Caco-2 (cell line): ENCODE measurements at places on chromosomes 16 and 17. TPM values are rescaled to one million over a fixed set of nuclear protein-coding genes. Genes with fewer than 3 reads are reported as not detected.

Gene KRT39
- not detected in 2 replicates for total RNA-seq

Gene OR1F1
- not detected in 2 replicates for total RNA-seq

- no peak overlapping the region for H3K27ac ChIP-seq
- no peaks in the 10 kb centered on the region for H3K36me3 ChIP-seq
- H3K4me3 ChIP-seq, result no peak overlapping the region
- H3K27me3 ChIP-seq, result no peaks in the 10 kb centered on the region
- DNase-seq, result no peak
These were observed 4.3 kb upstream of the NLRP1 start for GRCh38 chr17:5588584-5588983.

DNA sequence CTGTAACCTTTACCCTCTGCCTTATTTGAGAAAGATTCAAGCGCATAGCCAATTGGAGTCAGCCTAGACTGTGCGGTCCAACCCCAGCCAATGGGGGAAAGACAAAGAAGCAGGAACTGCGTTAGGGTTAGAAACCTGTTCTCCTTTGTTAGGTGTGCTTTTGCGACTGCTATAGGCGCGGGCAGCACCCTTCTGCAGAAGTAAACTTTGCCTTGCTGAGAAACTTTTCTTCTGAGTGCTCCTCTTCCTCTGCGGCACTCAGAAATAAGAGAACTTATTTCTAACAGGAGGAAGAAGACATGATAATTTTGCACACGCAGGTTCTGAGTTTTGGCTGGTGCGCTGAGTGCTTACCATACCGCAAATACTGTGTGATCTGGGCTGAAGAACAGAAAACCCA, 9.0 kb downstream of the TXNL4B start:
- DNase-seq, result no peak
- no peak overlapping the region for H3K27ac ChIP-seq
- no peaks in the 10 kb centered on the region for H3K27me3 ChIP-seq
- peaks cover 2% of the 10 kb centered on the region for H3K36me3 ChIP-seq

- peaks cover 26% of the 10 kb centered on the region for H3K4me1 ChIP-seq
- peak; percentile 13 for DNase-seq
- peaks cover 2% of the 10 kb centered on the region for H3K36me3 ChIP-seq
- H3K4me3 ChIP-seq, result no peak overlapping the region
- H3K27me3 ChIP-seq, result no peaks in the 10 kb centered on the region
- no peak overlapping the region for H3K27ac ChIP-seq
These were observed 5.3 kb downstream of the TMEM106A start for GRCh38 chr17:43216762-43217613.

GRCh38 chr17:47621293-47622179, 28.2 kb upstream of the KPNB1 start:
- H3K4me1 ChIP-seq, result peaks cover 16% of the 10 kb centered on the region
- H3K4me3 ChIP-seq, result no peak overlapping the region
- H3K27ac ChIP-seq, result peak overlapping the region; percentile 42
- no peaks in the 10 kb centered on the region for H3K27me3 ChIP-seq
- DNase-seq, result peak; percentile 81

DNA sequence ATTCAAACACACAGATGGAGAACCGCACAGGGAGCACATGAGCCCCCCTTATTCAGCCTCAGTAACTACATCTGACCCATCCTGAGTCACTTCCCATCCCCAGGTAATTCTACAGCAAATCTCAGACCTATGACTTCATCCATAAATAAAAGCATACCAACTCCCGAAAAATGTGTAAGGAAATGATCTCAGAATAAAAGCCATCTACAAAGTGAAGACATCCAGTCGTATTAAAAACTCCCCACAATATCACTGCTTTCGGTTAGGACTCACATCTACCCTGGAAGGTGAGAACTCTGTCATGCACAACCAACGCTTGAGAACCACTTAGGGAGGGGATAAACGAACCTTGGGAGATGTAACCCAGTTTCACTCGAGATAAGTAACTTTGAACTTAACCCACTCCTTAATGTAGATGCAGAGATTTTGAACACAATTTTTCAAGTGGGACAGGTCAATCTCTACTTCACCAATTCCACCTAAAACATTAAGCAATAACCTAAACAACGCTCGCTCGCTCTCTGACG, 1.3 kb downstream of the USP36 start:
- no peak for DNase-seq
- peak overlapping the region; percentile 83 for H3K27ac ChIP-seq
- peaks cover 28% of the 10 kb centered on the region for H3K4me1 ChIP-seq
- peaks cover 5% of the 10 kb centered on the region for H3K36me3 ChIP-seq
